NCI-H446 (cell line): ENCODE measurements at places on chromosomes 3 and 15.

GRCh38 chr15:63202861-63203260 lies 13.5 kb downstream of the RAB8B start:
- DNase-seq, result no peak

- DNase-seq, result no peak
Measured at GRCh38 chr3:35744419-35744818, 105.1 kb downstream of the ARPP21 start.

- peak; percentile 26 for DNase-seq
Measured at GRCh38 chr3:113697500-113698090, 1.2 kb upstream of the USF3 start.

DNA sequence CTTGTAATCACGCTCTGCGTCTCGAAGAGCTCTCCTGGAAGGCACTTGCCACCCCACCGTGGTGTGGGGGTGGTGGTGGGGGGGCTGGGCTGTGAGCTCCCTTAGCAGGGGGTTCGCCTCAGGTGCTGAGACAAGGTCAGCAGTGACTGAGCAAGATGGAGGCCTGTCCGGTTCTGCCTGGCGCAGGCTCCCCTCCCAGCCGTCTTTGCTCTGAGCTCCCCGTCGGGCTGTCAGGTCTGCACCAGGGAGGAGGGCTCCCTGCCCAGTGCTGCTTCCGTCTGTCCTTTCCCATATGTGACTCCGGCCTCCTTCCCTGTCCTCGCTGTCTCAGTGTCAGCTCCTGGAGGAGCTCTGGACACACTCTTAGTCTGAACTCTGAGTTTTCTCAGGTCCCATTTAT lies 80.0 kb downstream of the PLXNA1 start:
- DNase-seq, result no peak

- peak; percentile 72 for DNase-seq
Measured at GRCh38 chr15:74207652-74208440, 5.3 kb upstream of the STRA6 start.

- no peak for DNase-seq
Measured at GRCh38 chr3:4536260-4536659, 43.1 kb downstream of the ITPR1 start.

GRCh38 chr15:56653107-56653506 lies 80.2 kb downstream of the ZNF280D start:
- no peak for DNase-seq

DNA sequence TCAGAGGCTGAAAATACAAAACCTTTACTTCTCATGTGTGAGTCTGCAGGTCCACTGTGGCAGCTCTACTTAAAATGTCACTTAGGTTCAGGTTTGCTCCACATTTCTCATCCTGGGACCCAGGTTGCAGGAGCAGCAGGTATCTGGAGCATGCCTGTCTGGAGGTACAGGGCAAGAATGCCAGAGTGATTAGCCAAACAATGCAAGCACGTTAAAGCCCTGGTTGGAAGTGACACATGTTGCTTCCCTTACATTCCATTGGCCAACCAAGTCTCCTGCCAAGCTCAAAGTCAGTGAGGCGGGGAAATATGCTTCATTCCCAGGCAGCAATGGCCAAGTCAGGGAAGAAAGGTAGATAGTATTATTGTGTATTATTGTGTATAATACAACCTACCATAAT lies 76.8 kb upstream of the ARL6 start:
- no peak for DNase-seq

GRCh38 chr15:36422631-36423030 lies 156.8 kb upstream of the CDIN1 start:
- no peak for DNase-seq

GRCh38 chr15:64151727-64152506 lies at the start of gene SNX22:
Gene SNX22, plus strand, starts transcription at chr15:64151731. Its CDS starts 45 bp downstream, at chr15:64151776.
- DNase-seq, result no peak

GRCh38 chr3:129974564-129974832 lies at the start of gene TRH:
Gene TRH, plus strand, starts transcription at chr3:129974720. Its CDS starts 1,097 bp downstream, at chr3:129975817.
- DNase-seq, result no peak

DNA sequence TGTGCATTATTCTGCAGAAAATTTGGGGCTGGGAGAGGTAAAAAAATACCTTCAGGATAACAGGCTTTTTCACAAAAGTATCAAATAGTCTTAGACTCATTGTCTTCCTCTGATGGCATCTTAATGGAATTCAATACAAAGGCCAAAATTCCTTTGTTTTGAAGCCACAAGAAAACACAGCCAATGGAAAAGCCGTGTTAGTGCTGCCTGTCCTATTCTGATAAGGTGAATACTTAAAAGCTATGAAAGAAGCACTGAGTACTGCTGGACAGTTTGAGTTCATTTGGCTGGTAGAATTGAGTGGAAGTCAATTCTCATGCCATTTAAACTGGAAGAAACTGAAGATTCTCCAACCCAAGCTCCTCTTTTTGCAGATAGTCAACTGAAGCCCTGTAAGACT lies 395.3 kb upstream of the TPRG1 start:
- DNase-seq, result no peak
